NCI-H2107 (cell line): ENCODE measurements at places on chromosomes 5 and 9.

- DNase-seq, result no peak
Measured at GRCh38 chr9:91751922-91752321, 198.1 kb downstream of the ROR2 start.

DNA sequence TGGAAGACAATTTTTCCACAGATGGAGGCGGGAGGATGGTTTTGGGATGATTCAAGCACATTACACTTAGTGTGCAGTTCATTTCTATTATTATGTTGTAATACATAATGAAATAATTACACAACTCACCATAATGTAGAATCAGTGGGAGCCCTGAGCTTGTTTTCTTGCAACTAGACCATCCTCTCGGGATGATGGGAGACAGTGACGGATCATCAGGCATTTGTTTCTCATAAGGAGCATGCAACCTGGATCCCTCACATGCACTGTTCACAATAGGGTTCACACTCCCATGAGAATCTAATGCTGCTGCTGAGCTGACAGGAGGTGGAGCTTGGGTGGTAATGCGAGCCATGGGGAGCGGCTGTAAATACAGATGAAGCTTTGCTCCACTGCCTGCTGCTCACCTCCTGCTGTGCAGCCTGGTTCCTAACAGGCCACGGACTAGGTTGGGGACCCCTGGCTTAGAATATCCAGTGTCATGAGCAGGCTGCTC, 1.6 kb downstream of the STKLD1 start:
- DNase-seq, result no peak

DNA sequence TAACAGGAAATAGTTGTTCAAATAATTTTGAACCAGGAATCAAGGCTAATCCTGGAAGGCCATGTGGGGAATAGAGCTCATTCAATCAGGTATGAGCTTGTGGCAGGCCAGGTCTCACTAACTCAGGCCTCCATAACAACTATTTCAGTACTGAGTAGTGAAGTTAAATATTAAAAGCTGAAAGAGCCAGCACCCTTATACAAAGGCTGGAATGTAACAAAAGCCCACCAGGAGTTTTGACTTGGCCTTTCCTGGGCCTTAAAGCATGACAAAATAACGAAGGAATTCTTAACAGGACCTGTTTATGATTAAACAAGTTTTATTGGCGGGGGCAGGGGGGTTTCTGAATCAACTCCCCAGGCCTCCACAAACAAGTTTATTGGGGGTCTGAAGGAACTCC, 1146.7 kb downstream of the CDH9 start:
- DNase-seq, result no peak

GRCh38 chr9:114754581-114754980, 51.3 kb downstream of the TNFSF15 start:
- no peak for DNase-seq

DNA sequence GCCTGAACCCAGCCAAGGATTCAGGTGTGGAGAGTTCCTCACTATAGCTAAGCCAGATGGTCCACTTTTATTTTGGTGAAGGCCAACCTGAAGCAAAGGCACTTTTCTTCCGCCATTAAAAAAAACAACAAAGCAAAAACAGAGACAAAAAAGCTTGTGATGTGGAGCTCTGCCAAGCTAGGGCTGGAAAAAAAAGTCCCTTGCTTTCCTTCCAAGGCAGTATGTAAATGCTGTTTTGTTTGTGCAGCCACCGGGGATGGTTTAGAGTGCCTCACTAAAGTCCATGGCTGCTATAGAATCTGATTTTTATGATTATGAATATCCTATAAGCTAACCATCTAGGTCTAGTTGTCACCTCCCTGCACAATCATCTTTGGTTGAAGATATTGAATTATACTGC, 14.9 kb downstream of the MEGF10 start:
- no peak for DNase-seq

DNA sequence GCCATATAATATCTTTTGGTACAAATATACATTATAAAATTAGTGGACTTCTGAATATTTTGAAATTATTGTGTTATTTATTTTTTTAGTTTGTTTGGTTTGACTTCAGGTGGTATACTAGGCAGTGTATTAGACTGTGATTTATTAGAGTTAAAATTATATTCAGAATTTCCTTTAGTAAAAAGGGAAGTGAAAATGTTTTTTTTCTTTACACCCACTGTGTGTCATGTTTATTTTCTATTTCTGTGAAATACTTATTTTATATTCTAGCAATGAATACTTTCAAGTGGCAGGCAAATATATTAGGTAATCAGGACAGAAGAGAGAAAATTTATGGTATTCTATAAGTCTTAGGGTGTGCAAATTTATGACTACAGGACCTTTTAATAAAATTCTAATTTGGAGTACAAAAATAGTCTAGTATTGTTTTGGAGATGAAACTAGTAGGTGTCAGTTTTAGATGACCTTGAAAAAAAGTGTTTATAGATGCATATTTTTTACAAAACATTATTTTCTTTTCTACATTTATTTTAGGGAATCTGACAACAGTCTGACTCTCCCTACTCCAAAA, 8.8 kb downstream of the CSNK1G3 start:
- no peak for DNase-seq

DNA sequence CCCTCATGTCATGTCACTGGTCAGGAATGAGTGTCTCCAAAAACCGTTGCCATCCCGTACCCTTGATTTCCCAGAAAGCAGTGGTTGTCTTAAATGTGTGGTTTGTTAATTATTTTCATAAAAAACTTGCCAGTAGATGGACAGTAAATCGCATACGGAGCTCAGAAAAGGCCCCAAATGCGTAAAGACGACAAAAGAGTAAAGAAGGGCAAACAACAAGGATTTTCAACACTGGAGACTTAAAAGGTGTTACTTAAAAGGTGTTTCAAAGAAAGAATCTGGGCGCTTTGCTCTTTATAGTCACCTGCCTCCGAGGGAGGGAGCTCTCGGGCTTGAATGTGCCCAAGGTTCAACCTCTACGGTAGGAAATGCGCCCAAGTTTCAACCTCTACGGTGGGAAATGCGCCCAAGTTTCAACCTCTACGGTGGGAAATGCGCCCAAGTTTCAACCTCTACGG, 734 bp downstream of the KIF27 start:
- DNase-seq, result peak; percentile 51

- no peak for DNase-seq
Measured at GRCh38 chr9:3675946-3676345, 150.1 kb upstream of the RFX3 start.

- no peak for DNase-seq
Measured at GRCh38 chr9:17847908-17848307, 269.0 kb downstream of the SH3GL2 start.

- no peak for DNase-seq
Measured at GRCh38 chr9:92679413-92680165, 9.7 kb upstream of the IPPK start.
